ENCODE measurements at places on chromosomes 7 and 10.

DNA sequence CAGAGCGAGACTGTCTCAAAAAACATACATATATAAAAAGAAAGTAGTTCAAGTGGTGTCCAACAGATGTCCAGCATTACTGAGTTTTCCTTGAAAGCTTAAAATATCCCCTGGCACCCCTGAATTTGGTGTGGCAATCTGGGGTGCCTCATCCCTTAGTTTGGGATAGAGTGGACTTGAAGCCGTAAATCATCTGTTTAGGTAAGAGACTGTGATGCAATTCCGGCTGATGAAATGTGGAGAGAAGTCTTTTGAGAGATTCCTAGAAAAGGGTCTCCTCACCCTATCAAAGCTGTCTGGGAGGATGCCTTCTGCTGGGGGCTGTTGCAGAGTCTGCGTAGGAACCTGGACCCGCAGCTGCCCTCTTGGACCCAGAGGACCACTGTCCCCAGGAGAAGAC lies 408.0 kb downstream of the RPS24 start:
- no peak for DNase-seq

GRCh38 chr7:158276414-158277218 lies 311.0 kb downstream of the PTPRN2 start:
- peak; percentile 45 for DNase-seq

GRCh38 chr7:388023-388960 lies 98.3 kb downstream of the FOXL3 start:
- DNase-seq, result peak; percentile 30

DNA sequence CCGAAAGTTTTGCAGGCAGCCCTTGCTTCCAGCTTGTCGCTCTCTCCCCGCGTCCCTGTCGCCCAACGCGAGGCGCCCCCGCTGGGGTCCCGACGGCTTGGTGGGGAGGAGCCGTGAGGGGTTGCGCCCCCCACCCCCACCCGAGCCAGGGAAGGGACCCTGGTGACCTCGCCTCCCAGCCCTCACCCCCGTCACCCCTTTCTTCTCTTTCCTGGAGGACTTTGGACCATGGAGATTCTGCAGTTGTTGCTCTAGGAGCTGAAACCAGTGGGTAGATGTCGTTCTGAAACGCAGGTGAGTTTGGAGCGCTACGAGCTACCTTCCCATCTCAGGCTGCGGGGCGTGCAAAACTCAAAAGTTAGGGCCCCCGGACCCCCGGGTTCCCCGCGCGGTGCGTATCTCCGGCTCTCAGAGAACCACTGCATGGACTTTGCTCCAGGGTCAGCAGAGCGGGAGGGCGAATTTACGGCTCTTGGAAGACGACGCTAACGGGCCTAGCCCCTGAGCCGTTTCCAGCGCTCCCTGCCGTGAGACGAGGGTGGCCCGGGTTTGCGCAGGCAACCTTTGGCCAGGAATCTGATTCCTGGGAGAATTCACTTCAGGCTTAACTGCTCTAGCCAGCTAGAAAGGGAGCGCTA lies 684 bp upstream of the ATXN7L1 start:
- peak; percentile 71 for DNase-seq

GRCh38 chr10:71754562-71754961 lies 18.8 kb downstream of the VSIR start:
- DNase-seq, result no peak

DNA sequence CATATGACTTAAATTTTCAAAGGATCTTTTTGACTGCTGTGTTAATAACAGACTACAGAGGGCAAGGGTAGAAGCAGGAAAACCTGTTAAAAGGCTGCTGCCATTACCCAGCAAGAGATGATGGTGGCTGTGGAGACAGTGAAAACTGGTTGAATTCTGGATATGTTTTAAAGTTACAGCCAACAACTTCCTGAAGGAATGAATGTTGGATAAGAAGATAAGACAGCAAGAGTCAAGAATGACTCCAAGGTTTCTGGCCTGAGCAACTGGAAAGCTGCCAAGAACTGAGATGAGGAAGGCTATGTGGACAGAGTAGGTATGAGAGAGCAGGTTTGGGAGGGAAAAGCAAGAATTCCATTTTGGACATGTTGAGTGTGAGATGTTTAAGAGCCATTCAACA lies 19.1 kb downstream of the CNOT4 start:
- DNase-seq, result no peak

All from activated effector memory CD4-positive, alpha-beta T cell treated with anti-CD3 and anti-CD28 coated beads, Interleukin-2, amount 50 U/mL, for 16 hours (primary cell).